Esophagus squamous epithelium (tissue), 5 donors: ENCODE measurements at places on chromosomes 1 and 21.

DNA sequence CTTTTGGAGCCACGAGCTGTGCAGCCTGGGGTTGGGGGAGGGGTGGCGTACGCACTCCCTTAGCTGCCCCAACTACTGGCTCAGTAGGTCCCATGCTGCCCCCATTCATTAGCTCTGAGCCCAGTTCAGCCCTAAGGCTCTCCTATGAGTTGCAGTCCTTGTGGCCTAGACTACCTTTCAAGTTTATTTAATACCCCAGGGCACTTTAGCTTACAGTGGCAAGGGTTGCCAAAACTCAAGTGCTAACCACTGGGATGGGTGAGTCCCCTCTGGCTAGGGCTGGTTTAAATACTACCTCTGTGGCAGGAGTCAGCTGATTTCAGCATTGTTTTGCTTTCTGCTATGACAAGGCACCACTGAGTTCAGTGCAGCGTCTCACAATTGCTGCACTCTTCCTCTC lies 118.2 kb downstream of the ODF2L start:
- no peak for DNase-seq

- DNase-seq: no peak
Observed at GRCh38 chr1:229102741-229103391, 168.0 kb upstream of the RAB4A start.

- DNase-seq: no peak
Observed at GRCh38 chr21:16330082-16330907, 600.5 kb downstream of the USP25 start.

DNA sequence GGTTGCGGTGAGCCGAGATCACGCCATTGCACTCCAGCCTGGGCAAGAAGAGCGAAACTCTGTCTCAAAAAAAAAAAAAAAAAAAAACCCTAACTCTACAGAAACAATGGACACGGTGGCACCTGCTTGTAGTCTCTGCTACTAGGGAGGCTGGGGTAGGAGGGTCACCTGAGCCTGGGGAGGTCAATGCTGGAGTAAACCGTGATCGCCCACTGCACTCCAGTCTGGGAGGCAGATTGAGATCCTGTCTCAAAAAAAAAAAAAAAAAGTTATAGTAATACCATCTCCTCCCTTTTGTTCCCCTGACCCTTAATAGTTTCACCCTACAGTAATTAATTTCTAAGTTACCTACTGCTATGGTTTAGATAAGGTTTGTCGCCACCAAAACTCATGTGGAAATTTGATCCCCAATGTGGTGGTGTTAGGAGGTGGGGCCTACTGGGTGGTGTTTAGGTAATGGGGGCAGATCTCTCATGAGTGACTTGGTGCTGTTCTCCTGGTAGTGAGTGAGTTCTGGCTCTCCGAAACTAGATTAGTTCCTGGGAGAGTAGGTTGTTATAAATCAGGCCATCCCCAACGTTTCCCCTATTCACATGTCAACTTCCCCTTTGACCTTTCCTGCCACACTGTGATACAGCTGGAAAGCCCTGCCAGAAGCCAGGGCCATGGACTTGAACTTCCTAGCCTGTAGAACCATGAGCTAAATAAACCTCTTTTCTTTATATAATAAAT lies 9.8 kb downstream of the FBXO42 start:
- DNase-seq: no peak

GRCh38 chr1:3917761-3918160 lies 17.7 kb upstream of the C1orf174 start:
- DNase-seq: no peak

DNA sequence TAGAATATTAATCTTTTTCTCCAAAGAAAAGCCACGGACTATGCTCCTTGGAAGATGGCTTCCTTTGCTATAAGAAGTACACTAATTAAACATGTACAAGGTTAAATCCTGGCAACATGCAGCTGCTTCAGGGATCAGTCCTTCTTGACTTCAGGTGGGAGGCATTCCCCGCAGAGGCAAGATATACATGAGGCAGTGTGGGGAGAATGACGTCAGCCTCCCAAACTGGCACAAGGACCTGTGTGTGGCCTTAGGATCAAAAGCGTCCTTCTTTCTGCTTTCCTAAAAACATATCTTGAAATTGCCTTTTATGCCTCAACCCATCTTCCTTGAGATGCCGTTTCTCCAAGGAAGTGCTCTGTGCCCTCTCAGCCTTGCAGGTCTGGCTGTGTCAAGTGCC lies 90.3 kb downstream of the WLS start:
- DNase-seq: no peak

DNA sequence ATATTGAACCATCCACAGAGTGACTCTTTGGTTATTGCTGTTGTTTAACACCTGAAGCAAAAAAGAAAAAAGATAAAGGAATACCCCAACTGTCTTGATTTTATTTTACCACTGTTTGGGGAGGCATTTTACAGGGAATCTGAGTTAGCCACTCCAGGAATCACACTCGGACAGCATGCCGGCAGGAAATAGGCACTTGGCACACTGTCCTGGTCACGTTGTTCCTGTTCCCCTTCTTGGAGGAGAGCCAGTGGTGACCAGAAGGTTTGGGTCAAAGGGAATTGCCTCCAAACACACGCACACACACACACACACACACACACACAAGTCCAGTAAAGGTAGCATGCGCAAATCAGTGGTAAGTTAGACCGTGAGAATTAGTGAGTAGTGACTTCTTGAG lies 13.8 kb downstream of the RGS4 start:
- DNase-seq: no peak

DNA sequence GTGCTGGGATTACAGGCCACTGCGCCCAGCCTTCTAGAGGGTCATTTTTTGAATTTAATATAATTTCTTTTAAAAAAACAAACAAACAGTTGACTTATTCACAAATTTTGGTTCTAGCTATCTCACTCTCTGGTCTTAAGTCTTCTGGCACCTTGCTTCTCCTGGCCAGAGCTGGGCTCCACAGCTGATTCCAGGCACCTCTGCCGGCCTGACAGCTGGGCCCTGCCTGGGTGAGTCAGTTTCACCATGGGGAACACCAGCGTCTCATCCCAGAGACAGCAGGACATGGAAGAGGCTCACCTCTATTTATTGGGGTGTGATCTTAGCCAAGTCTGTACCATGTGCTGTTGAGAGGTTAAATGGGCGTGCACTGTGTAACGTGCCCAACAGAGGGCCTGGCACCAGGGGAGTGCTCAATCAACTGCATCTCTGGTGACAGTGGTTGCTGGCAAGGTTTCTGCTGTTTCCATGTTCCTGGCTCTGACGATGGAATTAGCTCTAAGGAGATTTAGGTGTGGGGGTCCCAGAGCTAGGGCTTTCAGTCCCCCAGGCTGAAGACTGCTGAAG lies 956 bp downstream of the CPLANE2 start:
- no peak for DNase-seq

- DNase-seq: no peak
Observed at GRCh38 chr1:160438935-160439334, 38.6 kb downstream of the VANGL2 start.

DNA sequence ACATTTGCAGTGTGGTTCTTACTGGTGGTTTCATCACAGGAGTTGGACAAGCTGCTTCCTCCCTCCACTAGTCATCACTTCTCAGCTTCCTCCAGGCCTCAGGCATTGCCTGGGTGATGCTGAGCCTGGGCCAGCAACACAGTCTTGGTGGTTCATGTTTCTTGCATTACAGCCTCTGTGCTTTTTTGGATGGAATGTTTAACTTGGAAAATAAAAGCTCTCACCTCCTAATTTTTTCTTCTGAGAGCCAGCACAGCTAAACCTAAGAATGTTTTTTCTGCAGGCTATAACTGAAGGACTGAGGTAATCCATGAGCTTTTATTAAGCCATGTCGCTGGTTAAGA lies 66.1 kb upstream of the RHOU start:
- DNase-seq: no peak
